Osteoblast (primary cell): ENCODE measurements at places on chromosomes 7 and 10. TPM values are rescaled to one million over a fixed set of nuclear protein-coding genes. Genes with fewer than 3 reads are reported as not detected.
A peak's percentile ranks its signal among the peaks of the same experiment; 100 is the strongest.

The VSTM2A gene
- total RNA-seq = not detected in 2 replicates

The CCNJ gene
- total RNA-seq = 5.6 and 5.8 TPM in 2 replicates

The HOXA11 gene
- total RNA-seq = 14.4 and 15.2 TPM in 2 replicates

DNA sequence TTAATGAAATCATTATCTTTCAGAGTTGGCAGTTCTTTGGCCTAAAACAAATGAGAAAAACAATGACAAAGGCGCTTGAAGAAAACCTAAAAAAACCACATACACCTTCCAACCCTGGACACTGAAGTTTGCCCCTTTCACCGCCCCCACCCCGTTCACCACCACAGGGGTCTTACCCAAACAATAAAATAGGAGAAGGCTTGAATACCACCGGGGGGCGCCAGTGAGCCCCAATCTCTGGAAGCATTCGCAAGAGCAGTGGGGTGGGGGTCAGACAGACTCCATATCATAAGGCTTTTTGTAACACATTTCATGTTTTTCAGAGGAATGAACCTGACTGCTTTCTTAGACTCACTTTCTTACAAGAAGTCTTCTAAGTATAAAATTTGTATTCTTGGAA is 163.6 kb downstream of the PIP4K2A start:
- no peak for DNase-seq
- H3K27ac ChIP-seq = no peak overlapping the region
- H3K4me1 ChIP-seq = peaks cover 4% of the 10 kb centered on the region
- peaks cover 6% of the 10 kb centered on the region for H3K36me3 ChIP-seq
- no peak overlapping the region for H3K4me3 ChIP-seq

GRCh38 chr7:156032973-156033372 is 220.7 kb upstream of the SHH start:
- no peaks in the 10 kb centered on the region for H3K36me3 ChIP-seq
- H3K27me3 ChIP-seq = no peaks in the 10 kb centered on the region
- no peak for DNase-seq
- no peak overlapping the region for H3K4me3 ChIP-seq

DNA sequence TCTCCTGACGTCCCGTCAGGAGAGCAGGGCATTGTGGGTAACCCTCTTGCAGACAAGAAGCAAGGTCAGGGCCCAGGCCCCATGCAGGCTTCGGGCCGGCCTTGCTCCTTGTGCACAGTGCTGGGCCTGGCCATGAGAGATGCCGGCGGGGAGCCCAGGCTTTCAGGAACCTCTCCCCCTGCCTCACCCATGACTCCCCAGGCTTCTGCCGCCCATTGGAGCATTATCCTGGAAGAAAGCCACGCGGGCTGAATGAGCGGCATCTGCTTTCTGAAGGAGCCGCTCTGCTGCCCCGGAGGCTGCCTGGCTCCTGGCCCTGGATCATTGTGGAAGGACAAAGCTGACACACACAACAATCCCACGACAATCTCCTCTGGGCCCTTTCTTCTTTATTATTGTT is 233.5 kb downstream of the TCF7L2 start:
- no peaks in the 10 kb centered on the region for H3K4me1 ChIP-seq
- no peak for DNase-seq
- no peaks in the 10 kb centered on the region for H3K36me3 ChIP-seq
- no peak overlapping the region for H3K4me3 ChIP-seq

- no peak overlapping the region for H3K27ac ChIP-seq
- no peaks in the 10 kb centered on the region for H3K36me3 ChIP-seq
- no peaks in the 10 kb centered on the region for H3K27me3 ChIP-seq
- H3K4me1 ChIP-seq = no peaks in the 10 kb centered on the region
- no peak overlapping the region for H3K4me3 ChIP-seq
- DNase-seq = no peak
Measured at GRCh38 chr7:54877683-54878082, 118.7 kb upstream of the SEC61G start.

- peaks cover 3% of the 10 kb centered on the region for H3K27me3 ChIP-seq
- no peak overlapping the region for H3K27ac ChIP-seq
- no peaks in the 10 kb centered on the region for H3K36me3 ChIP-seq
Measured at GRCh38 chr10:46035923-46036849, 5.8 kb upstream of the NCOA4 start.

DNA sequence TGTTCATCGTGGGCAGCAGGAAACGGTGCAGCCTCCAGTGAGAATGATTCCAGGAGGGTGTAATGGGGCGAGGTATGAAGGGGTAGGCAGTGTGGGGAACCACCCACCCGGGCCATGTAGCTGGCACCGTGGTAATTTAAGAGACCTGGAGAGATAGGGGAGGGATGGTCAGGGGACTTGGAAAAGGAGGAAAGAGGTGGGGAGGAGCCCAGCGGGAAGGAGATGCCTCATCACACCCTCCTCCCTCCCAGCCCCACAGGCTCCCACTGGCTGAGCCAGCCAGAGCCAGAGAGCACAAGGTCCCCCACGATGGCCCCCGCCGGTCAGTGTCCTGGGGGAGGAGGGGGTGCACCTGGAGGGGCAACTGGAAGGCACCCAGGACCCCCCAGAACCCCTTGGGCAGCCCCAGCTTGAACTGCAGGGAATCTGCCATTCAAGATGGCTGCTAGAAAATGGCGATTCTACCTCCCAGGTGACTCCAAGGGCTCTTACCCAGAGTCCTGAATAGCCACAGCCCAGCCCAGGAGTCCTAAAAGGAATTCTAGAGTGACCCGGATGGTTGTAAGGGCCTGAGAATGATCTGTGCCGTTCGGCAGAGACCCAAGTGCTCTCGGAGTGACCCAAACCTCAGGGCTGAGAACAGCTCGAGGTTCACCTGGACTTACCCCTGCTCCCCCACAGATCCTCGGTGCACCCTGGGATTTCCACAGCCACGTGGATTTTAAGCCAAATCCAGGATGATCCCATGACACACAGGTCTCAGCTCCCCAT is 28.8 kb downstream of the CALML3 start:
- H3K27me3 ChIP-seq = no peaks in the 10 kb centered on the region
- no peaks in the 10 kb centered on the region for H3K36me3 ChIP-seq
- H3K4me3 ChIP-seq = no peak overlapping the region
- peak; percentile 38 for DNase-seq

DNA sequence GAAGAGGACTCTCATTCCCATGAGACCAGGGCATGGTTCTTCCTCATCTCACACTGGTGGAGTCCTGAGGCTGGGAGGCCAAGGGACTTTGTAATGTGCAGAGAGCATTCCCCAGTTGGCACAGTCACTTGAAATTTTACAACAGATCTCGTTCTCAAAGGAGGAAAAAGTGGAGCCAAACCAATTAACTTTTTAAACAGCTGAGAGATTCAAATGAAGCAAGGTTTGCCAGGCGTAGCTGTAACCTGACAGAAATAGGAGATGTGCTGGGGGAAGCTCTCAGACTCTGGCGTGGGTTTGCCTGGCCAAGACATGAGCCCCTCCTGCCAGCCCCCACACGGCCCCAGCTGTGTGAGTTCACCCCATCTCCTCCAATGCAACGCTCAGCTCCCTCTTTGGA is 12.0 kb upstream of the CPXM2 start:
- no peak overlapping the region for H3K4me3 ChIP-seq
- no peak overlapping the region for H3K27ac ChIP-seq
- H3K27me3 ChIP-seq = no peaks in the 10 kb centered on the region
- no peaks in the 10 kb centered on the region for H3K36me3 ChIP-seq
- no peaks in the 10 kb centered on the region for H3K4me1 ChIP-seq
- DNase-seq = peak; percentile 8
